ENCODE measurements at places on chromosomes 7 and 10.

DNA sequence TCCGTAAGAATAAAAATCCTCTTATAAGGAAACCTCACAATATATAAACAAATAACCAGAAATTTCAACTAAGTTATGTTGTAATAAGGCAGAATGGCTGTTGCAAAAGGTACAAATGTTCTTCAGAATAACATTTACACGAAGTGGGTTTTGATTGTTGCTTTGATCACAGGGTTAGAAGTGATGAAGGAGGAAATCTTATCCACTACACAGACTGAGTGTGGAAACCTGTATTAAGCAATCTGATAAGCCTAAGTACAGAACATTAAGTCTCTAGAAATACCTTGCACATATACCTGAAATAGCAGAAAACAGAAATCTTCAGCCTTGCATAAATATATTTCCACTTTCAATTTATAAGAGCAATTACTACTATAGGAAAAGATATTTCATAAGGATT is 251.9 kb downstream of the ETV1 start:
- DNase-seq, result no peak

DNA sequence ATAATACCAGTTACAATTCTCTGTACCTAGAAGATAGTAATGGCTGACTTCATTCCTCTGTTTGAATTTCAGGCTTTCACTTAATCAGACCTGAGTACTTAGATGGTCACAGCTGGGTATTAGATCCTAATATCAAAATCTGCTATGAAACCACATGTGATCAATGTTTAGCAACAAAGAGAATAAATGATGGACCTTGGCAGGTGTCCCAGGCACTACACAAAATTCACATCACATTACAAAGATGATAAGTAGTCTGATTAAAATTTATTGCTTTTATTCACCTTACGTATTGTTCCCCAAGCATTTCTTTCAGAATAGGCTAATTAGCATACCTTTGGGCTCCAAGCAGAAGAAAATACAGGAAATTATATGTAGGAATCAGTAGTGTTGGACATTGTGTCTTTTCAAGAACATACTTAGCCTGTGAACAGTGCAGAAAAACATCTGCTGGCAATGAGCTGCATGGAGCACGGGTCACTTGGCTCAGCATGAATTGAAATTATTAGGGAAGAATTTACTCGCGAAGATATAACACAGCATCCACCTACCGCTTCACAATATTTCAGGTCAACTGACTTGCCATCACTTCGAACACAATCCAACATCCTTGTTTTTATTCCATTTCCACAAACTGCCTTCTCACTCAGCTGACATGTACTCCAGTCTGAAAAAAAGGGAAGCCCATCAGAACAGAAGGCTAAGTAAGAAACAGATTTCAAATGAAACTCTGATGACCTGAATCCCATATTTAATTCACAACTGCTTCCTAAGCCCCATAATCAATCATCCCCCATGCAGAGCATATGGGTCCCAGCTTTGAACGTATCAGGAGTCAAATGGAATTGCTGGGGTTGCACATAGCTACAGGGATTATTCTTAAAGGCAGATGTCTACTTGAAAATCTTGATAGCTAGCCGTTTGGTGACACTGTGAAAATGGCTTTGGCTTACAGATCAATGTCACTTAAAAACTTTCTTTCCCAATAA is 421.0 kb downstream of the THSD7A start:
- DNase-seq, result no peak

GRCh38 chr10:119421891-119422681 is 120.4 kb downstream of the RGS10 start:
- DNase-seq, result no peak

GRCh38 chr7:118657391-118658005 is 433.0 kb downstream of the ANKRD7 start:
- peak; percentile 79 for DNase-seq

GRCh38 chr7:124459101-124460055 is 306.2 kb downstream of the GPR37 start:
- no peak for DNase-seq

- DNase-seq, result peak; percentile 73
Observed at GRCh38 chr10:76942628-76943416, 694.8 kb downstream of the KCNMA1 start.

GRCh38 chr7:156334636-156335035 is 305.9 kb upstream of the RNF32 start:
- DNase-seq, result no peak

GRCh38 chr7:75534727-75535307 is 42.7 kb downstream of the SPDYE5 start:
- no peak for DNase-seq

- DNase-seq, result no peak
Observed at GRCh38 chr10:125641398-125641797, 41.6 kb downstream of the TEX36 start.

- DNase-seq, result no peak
Observed at GRCh38 chr7:69591805-69592204, 6.5 kb upstream of the AUTS2 start.

- no peak for DNase-seq
Observed at GRCh38 chr7:81248420-81248819, 329.6 kb upstream of the SEMA3C start.

DNA sequence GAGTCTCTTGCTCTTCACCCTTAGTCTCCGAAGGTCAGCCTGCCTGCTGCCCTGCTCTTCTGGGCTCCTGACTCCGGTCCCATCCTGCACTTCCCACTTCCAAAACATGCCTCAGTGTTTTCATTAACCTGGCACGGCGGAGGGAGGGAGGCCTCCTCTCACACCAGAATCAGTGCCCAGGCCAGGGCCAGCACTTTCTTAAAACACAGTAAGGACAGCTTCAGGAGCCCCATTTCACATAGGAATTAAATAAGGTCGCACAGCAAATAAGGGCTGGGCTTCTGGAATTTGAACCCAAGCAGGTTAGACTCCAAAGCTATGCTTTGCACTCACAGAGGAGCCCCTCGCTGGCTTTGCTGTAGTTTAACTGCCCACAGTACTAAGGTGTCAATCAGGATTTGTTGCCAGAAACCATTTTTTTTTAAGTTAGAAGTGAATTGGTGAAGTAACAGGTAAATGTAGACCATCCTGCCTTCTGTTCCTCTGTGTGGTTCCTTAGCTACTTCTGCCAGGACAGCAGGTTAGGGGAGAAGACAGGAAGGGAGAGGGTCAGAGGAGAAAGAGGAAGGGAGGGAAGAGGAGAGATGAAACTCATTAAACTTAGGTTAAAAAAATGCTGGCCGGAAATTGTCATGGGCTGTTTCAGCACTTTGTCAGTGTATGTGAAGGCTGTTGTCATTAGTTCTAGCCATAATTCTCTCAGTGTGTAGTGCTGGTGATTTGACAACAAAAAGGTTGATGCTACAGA is 1.1 kb downstream of the RASSF4 start:
- peak; percentile 36 for DNase-seq

DNA sequence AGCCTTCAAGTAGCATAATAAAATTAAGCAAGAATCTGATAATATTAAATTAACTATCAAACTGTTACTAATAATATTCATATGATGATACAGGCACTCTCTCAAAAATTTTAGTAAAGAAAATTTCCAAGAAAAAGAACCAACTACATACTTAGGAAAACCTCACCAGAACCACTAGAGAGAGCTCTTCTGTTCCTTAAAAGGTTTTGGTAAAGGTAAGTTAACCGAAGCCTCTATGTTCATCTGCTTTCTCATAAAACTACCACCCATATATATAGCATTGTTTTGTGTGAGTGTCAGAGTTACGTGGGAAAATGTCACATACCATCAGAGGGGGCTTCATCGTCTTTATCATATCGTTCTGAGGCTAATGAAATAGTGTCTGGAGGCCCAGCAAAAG is 20.7 kb downstream of the SKAP2 start:
- no peak for DNase-seq

- no peak for DNase-seq
Observed at GRCh38 chr7:78018641-78019446, 220.3 kb downstream of the PHTF2 start.

- no peak for DNase-seq
Observed at GRCh38 chr10:30756151-30756550, 126.6 kb upstream of the LYZL2 start.

GRCh38 chr10:19638896-19639233 is 177.4 kb upstream of the PLXDC2 start:
- DNase-seq, result no peak

DNA sequence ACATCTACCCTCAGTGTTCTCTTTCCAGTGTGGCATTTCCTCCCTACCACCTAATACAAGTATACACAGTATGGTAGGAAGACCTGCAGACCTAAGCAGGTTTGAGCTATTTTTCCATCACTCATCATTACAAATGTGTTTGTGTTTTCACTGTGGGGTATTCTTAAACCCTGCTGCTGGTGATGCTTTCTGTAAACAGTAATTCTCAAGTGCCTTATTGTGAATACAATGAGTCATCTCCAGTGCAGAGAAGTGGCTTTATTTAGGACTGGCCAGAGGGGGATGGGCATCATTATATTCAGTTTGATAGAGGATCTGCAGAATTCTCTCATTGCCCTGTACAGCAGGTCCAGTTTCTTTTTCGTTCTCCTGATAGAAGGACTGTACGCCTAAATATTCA is 63.7 kb downstream of the GRM8 start:
- no peak for DNase-seq

DNA sequence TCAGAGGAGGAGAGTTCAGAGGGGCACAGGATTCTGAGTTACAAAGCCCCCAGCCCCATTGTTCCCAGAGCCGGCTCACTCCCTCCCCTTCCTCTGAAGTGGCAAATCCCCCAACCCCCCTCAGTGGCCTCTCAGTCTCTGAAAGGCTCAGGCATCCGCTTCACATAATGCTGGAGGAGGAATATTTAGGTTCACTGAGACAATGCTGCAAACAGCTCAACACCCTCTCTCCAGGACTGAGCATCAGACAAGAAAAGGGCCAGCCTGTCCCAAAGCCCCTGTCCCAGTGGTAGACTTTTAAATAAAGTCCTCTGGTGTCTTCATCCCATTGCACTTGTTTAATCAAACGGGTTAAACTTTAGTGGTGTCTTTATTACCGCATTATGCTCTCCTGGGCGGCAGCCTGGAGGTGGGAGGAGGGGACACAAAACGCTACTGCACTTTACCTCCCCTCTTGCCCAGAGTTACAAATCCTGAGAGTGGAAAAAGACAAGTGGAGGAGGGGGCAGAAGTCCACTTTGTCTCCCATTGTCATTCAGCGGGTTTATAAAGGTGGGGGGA is 257.9 kb downstream of the FGFR2 start:
- no peak for DNase-seq

GRCh38 chr10:101272229-101272868 is 43.1 kb upstream of the LBX1 start:
- DNase-seq, result peak; percentile 74

- DNase-seq, result no peak
Observed at GRCh38 chr7:28224675-28225074, 44.1 kb upstream of the JAZF1 start.

DNA sequence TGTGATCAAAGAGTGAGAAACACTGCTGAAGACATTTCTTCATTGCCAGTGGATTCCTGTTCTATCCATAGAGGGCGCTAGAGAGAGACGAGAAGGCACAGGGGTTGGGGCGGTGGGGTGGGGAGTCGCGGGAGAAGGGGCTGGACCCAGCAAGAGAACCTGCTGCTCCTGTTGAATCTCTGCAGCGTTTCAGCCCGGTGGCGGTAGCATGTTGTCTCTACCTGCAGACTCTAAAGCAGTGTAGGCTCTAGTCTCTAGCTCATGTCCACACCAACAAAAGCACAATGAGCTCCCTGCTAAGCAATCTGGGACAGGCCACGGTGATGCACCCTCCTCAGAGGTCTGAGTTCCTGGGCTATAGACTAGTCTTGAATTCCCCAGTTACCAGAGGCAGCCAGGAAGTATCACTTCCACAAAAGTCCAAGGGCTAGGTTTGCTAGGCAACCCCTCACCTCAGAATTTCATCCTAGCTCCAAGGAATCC is 167.7 kb downstream of the DGKB start:
- DNase-seq, result no peak

GRCh38 chr7:877312-878232 is 1.2 kb downstream of the GET4 start:
- no peak for DNase-seq

DNA sequence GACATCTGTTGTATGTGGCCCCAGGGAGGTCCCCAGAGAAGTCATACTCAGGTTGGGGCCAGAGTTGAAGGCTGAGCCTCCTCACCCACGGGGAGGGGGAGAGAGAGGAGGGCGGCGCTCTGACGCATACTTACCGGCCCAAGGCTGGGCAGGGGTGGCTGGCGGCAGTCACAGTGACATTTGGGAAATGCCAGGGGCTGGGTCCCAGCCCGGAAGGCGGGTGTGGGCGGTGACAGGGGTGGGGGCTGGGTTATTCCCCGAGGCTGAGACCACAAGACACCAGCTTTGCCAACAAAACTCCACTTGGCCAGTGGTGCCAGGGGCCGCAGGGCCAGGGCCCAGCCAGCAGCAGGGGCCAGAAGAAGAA is 41.1 kb downstream of the RASGEF1A start:
- no peak for DNase-seq

DNA sequence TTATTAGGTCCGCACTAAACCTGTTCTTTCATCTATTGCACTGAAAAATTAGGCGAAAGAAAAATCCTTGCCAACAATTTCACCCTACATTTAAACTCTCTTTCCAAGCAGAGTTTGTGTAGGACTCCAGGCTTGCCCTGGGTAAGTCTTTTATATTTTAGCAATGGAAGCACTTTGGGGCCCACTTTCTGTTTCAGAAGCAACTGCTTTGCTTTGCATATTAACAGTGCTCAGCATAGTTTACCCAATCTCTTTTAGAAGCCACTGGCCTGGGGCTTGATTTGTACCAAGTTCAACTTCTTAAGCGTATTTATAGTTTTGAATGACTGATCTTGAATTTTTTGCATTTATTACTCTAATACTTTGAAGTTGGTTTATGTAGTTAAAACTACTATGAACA is 78.8 kb upstream of the MDFIC start:
- DNase-seq, result peak; percentile 62

- no peak for DNase-seq
Observed at GRCh38 chr10:117418121-117418520, 42.9 kb upstream of the PDZD8 start.

DNA sequence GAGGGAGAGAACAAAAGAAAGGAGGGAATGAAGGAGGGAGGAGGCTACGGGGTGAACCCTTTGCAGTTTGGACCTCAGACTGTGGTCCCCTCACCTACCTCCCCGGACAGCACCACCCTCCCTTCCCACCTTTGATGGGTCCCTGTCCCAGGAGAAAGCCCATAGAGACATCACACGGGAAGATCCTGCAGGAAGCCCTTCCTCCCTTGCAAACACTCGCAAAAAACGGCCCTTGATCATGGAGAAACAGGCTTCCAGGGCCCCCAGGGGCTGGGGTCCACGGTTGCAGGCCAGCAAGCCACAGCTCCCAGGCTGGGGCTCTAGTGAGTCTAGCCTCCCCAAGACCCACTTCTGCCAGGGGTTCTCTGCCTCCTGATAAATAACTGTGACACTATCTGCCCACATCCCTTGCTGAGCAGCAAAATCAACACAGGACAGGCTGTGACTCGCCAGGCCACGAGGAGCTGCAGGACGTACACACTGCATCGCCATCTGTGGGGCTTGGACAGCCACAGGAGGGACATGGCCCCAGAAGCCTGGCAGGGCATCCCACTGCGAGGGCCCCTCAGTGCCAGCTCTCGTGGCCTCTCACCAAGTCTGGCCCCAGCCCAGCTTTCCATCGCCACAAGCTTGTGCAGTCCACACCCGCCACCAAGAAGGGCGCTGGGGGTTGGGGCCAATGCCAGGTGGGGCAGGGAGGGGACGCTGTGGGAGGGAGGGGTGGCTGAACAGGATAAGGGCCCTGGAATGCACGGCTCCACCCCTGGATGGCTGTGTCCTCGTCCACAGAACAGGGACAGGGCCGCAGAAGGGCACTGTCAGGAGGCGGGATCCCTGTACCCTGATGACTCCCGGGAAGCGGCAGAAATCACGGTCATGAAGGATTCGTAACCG is 34.2 kb downstream of the PDGFA start:
- no peak for DNase-seq

GRCh38 chr10:58662314-58662713 is 149.6 kb downstream of the BICC1 start:
- DNase-seq, result no peak
